ENCODE measurements at places on chromosomes 7 and 10.
A peak's percentile ranks its signal among the peaks of the same experiment; 100 is the strongest.

DNA sequence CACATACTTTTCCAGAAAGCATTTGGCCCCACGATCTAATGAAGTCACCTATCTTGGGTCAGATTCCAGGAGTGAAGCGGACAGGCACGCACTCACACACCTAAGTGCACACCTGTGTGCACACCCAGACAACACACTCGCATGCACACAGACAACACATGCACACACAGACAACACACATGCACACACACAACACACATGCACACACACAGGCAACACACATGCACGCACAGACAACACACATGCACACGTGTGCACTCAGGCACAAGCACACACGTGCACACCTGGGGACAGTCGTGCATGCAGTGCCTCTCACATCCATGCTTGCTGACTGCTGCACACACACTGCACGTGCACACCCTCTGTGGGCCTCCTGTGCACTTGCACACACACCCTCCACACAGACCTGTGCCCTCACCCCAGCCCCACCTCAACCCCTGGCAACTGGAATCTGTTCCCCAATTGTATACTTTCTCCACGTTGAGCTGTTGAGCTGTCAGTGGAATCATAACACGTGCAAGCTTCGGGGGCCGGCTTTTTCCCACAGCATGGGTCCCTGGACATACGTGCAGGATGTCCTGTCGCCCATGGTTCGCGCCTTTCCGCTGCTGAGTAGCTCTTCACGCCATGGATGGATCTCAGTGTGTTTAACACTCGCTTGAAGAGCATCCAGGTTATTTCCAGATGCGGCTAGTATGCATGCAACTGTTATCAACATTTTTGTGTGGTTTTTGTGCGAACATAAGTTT is 55.3 kb upstream of the CFAP46 start:
- no peak for DNase-seq

DNA sequence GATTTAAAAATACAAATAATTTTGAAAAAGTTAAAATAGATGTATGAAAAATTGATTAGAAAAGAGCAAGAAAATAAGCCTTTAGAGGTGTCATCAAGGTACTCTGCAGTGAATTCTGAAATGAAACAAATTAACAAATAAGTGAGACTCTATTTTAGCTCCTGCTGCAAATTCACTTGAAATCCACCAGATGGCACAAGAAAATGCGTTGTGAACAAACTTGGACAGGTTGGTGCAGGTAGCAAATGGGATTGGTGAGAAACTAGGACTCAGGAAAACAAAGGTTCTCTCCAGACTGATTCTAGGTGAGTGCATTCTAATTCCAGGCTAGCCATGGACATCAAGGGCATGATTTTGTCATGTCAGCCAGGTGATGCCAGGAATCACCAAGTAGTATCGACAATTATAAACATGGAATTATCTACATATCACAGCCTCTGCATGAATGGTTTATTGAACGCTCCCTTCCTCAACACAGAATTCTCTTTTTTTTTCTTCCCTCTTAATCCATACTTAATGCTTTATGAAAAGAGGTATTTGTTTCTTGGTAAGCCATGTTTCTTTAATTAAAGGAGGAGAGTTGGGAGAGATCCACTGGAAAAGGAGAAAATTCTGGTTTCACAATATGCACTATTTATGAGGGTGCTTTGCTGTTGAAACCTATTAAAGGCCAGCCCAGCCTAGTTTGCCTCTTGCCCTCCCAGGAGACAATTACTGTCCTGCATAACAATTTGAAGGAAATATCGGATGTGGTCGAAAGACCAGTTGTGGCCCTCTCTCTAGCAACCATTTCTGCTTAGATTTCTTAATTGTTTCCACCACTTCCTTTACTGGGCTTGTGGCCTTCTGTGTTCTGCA is 118.1 kb downstream of the ZNF365 start:
- no peak for DNase-seq

DNA sequence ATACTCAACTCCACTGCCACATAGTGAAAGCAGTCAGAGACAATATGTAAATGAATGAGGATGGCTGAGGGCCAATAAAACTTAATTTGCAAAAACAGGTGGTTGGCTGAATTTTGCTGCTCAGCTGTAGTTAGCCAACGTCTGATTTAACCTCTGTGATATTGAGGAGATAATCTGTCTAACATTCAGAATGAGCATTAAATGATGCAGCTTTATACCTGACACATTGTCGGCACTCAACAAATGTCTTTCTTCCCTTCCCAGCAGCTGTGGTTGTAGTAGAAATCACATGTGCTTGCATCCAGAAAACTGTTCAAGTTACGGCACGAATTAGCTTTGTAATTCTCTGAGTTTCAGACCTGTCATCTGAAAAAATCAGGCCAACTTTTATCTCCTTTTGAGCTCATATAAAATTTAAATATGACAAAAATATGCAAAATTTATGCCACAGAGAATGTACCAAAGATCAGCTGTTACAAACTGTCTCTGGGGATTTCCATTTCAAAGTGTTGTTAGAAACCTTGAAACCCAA is 1239.7 kb downstream of the GATA3 start:
- peak; percentile 4 for DNase-seq

DNA sequence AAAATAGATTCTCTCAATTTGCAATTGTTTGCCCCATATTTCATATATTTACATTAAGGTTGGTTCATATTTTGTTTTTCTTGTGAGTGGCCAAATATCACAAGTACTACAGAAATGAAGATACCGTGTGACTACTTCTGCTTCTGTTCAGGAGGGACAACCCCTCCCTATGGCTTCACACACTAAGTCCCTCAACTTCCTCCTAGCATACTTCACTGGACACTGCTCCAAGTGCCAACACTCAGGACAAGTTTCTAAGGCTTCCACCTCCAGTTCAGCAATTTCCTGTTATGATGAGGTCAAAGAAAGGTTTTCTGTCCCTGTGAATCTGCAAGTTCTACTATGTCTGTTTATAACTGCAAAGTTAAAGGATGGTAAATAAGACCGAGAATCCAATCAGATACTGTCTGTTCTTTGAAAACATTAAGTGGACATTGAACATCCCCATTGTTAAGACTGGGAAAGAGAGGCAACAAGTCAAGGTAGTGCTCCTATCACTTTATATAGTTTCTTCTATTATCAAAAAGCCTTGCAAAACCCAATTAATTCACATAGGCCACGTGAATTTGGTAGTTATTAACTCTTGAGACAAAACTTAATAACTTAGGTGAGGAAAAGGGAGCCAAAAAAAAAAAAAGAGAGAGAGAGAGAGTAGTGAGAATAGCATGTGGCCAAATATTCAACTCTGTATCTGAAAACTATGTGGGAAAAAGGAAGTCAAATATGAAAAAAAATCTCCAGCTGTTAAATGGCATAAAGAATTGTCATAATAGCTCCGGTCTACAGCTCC is 81.3 kb upstream of the DKK1 start:
- no peak for DNase-seq

GRCh38 chr7:7138897-7139296 is 43.4 kb upstream of the C1GALT1 start:
- DNase-seq: no peak

GRCh38 chr10:25778646-25779045 is 155.4 kb upstream of the MYO3A start:
- DNase-seq: no peak

DNA sequence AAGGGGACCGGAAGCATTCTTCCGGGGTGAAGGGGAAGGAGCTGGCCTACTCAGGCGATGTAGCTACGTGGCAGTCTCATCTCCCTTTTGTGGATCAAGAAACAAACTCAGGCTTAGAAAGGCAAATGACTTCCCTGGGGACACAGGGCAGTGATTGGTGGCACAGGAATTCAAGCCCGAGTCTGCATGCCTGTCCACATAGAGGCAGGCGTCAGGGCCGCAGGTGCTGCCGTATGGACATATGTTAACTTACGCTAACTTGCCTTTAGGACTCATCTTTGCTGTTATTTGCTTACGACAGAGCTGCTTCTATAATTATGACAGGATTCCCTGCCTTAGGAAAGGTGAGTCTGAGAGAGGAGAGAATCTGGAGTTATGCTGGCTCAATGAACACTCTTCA is 42.3 kb upstream of the KLF6 start:
- DNase-seq: no peak

DNA sequence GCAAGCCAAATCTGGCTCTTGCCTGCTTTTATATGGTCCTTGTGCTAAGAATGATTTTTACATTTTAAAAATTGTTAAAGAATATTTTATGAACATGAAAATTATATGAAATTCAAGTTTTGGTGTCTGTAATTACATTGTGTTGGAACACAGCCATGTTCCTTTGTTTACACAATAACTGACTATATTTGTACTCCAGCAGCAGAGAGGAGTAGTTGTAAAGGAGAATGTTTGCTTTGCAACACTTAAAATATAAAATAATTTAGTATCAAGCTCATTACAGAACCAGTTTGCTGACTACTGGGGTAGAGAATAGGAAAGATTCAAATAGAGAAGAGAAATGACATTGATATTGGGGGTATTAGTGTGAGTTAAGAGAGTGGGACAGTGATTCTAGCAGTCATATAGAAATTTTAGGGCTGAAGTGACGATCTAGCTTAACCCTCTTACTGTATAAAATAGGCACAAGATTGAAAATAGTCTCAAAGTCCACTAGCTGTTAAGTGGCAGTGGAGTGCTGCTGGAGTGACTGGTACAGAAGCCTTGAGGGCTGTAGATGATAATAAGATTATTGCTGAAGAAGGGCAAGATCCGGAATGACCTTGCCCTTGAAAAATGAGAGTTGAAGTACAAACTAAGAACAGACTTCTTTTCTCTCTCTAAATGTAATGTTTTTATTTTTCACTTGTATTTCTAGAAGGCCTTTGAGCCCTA is 28.2 kb downstream of the SGPL1 start:
- no peak for DNase-seq

DNA sequence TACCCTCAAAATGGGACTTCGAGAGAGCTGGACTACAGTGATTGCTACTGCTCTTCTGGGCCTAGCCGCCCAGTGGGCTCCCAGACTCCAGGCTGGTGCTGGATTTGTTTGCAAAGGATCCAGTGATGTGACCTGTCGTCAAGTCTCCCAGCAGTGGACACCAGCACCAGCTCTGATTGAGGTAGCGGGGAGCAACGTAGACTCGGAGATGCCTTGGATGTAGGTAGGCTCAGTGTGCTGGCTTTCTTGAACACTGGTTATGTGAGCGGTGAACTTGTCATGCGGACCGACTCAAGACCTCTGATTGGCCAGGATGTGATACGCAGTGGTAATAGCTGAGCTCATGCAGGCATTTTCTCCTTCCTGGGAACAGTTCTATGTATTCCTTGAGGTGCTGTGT is 19.4 kb downstream of the AKR1C2 start:
- DNase-seq: no peak

- DNase-seq: no peak
Observed at GRCh38 chr10:125961743-125962142, 65.4 kb downstream of the FANK1 start.

DNA sequence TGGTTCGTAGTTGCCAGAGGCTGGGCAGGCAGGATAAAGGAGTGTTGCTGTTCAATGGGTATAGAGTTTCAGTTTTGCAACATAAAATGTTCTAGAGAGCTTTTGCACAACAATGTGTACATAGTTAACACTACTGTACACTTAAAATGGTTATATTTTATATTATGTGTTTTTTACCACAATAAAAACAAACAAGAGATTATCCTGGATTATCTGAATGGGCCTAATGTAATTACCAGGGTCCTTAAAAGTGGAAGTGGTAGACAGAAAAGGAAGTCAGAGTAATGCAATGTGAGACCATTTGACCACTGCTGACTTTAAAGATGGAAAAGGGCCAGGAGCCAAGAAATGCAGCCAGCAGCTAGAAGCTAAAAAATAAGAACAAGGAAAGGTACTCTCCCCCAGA is 159.7 kb downstream of the SGMS1 start:
- no peak for DNase-seq

- no peak for DNase-seq
Observed at GRCh38 chr7:41035794-41036193, 667.1 kb downstream of the INHBA start.

GRCh38 chr10:46074196-46074946 is 28.3 kb upstream of the MSMB start:
- DNase-seq: no peak

Measured in stimulated activated CD4-positive, alpha-beta T cell treated with anti-CD3 and anti-CD28 coated beads, Interleukin-1b, Interleukin-23, amount 100 ng/mL, for 48 hours (primary cell).